CD4-positive, alpha-beta T cell treated with Interleukin-4 for 1 hour (primary cell): ENCODE measurements at places on chromosomes 6 and 20.
A peak's percentile ranks its signal among the peaks of the same experiment; 100 is the strongest.

DNA sequence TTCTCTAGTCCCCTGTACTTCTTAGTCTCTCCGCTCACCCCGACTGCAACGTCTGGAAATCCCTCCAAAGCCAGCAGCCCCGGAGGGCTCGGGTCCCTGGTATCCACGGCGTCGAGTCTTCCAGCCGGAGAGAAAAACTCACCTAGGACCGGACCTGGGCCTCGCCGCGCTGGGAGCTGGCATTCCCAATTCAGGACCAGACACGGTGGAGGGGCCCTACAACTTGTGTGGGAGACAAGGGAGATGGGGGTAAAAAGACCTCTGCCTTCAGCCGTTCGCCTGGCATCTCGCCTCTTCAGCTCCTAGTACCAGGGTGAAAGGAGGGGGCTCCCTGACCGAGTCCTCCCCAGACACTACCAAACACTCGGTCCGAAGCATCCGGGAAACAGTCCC is 64.3 kb downstream of the GPX5 start:
- no peak for DNase-seq

DNA sequence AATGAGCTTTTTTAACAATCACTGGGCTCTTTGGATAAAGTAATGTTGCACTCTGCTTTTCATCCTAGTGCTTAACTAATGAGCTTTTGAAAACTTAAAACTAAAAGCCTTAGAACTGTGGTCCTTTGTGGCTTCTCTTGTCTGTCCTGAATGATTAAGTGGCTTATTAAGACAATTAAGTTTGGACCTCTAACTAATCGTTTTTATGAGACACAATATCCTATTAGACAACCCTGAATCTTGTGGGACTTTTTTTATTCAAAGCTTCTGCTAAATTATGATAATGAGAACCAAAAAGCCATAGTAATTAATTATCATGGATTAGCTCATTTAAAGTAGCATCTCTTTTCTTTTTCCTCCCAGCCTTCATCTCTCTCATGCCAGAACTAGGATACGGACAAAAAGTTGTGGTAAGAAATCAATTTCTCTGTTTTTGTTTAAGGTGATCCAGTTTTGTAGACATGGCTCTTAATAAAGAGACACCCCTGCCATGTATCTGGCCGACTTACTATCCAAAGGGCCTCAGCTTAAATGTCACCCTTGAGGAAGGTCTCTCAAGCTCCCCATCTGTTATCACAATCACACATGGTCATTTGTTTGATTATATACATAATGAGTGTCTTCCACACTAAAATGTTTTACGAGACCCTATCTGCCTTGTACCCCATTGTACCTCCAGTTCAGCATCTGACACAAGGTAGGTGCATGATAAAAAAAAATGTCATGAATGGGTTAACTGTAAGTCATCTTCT is 384.4 kb upstream of the IRAK1BP1 start:
- no peak for DNase-seq

DNA sequence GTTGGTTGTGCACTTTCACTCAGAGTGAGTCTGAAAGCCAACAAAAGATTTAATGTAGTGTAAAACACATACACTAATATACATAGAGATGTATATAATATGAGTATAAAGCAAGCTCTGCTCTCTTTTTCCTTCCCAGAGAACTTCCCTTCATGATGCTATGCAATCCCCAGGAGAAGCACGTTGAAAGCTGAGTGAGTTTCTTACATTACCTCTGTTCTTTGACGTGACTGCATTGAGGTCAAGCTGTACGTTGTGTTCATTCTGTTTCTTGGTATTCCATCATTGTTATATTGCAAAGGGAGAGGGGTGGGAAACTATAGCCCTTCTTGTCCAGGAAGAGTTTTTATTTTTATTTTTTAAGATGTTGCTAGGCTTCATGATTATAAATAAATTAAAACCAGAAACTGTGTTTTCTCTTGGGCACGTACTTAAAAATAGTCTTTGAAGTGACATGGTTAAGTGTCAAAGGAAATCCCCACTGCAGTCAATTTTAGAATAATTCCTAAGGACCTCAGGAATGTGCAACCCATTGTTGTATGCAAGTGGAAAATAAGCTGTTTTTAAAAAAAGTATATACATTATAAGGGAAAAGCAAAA is 651.0 kb downstream of the CD109 start:
- DNase-seq = no peak

- peak; percentile 43 for DNase-seq
Measured at GRCh38 chr20:5001174-5002076, at the start of gene SLC23A2. Gene SLC23A2, minus strand, starts transcription at chr20:5001510. Its CDS starts 68,948 bp downstream, at chr20:4932562.

GRCh38 chr6:165181951-165182414 is 127.4 kb downstream of the C6orf118 start:
- no peak for DNase-seq

GRCh38 chr6:43060034-43060754 is 763 bp downstream of the KLC4 start:
- no peak for DNase-seq

DNA sequence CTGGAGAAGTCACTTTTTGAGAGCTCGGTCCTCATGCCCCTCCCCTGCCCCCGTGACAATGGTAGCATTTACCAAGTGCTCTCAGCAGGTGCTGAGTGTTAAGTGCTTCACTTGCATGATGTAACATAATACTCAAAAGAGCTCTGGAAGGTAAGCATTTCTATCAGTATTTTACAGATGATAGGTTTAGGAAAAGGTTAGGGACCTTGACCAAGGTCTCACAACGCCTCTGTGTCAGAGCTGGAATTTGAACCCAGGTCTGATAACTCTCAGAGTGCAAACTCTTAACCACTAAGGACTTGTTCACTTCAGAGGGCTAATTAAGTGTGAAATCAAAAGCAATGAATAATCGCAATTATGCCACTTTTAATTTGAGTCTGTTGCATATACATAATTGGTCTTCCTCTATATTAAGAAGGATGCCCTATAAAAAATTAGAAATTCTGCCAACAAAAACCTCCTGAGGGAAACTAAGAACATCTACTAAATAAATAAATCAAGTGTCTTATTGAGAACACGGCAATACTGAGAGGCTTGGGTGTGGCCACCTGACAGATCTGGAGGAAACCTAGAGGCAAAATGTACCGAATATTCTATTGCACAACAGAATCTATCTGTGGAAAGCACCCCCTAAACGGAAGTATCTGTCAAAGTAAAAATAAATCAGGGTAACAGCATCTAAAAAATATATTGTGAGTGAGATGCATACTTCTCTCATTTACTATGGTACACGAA is 109.8 kb downstream of the BACH2 start:
- peak; percentile 53 for DNase-seq

DNA sequence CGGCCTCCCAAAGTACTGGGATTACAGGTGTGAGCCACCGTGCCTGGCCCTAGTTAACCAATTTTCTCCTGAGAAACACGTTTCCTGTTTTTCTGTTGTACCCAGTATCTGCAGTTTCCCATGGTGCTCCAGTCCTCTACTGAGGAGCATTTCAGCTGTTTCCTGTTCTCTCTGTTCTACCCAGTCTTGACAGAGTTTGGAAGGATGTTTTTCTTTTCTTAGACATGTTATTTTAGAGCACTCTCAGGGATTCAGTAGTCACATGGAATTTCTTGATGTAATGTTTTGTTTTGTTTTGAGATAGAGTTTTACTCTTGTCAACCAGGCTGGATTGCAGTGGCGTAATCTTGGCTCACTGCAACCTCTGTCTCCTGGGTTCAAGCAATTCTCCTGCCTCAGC is 129.8 kb upstream of the TIAM2 start:
- no peak for DNase-seq

DNA sequence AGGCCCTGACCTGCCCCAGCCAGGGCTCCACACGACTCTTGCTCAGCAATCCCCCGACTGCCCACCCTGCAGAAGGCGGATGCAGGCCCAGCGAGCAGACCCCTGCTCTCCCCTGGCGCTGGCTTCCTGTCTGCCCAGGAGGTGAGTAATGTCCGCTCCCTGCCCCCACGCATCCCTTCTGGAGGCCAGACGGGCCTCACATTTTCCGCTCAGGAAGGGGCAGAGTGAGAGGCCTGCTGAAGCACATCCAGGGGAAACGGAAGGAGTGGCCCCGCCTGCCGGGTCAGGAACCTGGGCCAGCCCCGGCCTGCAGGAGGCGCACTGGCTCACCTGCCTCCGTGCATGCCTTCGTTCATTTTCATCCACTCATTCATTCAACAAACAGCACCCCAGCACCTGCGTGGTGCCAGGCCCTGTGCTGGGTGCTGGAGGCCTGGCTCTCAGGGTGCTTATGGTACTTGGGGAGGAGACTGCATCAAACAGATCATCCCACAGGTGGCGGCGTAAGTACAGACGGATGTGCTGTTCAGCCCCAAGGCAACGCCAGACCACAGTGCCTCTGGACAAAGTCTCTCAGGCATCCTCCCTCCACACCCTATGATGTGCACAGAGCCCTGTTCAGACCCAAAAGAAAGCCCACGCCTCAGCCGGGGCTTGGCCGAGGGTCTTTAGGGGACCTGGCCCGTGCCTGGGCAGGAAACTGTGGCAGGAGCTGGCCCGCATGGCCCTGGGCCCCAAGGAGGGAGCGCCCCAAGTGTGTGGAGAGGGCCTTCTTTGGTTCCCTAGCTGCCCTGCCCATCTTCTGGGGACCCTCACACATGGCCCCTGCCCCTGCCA is 112.1 kb downstream of the ASXL1 start:
- peak; percentile 16 for DNase-seq

- DNase-seq = no peak
Measured at GRCh38 chr20:10735195-10735949, 61.6 kb upstream of the JAG1 start.
